Activated CD8-positive, alpha-beta memory T cell treated with anti-CD3 and anti-CD28 coated beads, Interleukin-2, amount 50 U/mL, for 4 hours (primary cell): ENCODE measurements at places on chromosomes 2 and 18.

- DNase-seq, result no peak
These were observed 83.7 kb downstream of the BCL11A start for GRCh38 chr2:60469536-60470317.

DNA sequence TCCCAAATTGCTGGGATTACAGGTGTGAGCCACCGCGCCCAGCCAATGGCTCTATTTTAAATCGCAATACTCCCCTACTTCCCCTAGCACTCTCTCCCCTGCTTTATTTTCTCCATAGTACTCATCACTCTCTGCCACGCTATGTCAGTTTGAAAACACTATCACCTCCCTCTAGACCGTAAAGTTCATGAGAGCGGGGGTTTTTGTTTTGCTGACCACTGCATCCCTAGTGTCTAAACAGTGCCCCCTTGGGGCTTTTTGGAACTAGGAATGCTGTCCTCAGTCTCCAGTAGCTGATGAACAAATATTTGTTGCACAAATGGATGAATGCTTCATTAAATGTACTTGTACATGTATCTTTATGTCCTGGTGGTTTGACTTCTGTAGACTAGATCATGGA is 44.1 kb downstream of the ATOH8 start:
- no peak for DNase-seq

DNA sequence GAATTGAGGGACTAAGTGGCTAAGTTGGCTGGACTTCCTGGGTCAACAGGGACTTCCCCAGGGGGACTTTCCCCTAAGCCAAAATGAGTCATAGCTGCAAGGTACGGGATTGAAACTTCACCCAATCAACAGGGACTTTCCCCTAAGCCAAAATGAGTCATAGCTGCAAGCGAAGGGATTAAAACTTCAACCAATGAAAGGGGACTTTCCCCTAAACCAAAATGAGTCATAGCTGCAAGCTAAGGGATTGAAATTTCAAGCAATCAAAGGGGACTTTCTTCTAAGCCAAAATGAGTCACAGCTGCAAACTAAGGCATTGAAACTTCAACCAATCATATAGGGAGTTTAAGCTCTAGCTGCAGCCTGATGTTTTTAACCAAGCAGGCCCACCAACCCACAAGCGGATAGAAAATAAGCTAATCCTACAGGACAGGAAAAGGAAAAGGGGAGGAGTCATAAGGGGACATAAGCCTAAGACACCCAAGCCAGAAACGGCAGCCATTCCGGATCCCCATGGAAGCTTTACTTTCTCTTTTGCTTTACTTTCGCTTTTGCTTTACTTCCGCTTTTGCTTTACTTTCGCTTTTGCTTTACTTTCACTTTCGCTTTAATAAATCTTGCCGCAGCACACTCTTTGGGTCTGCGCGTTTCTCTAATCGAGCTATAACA is 1375.4 kb upstream of the CELF4 start:
- DNase-seq, result peak; percentile 31

GRCh38 chr2:168935810-168936581 is 34.9 kb downstream of the G6PC2 start:
- no peak for DNase-seq

DNA sequence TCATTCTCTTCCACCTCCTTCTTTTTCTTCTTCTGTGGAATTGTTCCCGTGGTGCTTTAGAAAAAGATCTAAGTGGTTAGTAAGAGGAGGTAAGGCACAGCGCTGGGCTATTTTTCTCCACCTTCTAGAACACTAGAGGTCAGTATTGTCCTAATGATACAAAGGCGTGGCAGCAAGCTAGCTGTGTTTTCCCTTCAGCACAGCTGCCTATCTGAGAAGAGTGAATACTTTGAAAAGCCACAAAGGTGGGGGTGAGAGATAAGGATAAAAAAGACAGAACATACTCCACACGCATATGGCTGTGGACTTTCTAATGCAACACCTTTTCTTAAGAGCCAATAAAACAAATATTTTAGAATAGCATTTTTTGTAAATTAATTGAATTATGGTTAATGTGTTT is 2.1 kb downstream of the CNTNAP5 start:
- no peak for DNase-seq

DNA sequence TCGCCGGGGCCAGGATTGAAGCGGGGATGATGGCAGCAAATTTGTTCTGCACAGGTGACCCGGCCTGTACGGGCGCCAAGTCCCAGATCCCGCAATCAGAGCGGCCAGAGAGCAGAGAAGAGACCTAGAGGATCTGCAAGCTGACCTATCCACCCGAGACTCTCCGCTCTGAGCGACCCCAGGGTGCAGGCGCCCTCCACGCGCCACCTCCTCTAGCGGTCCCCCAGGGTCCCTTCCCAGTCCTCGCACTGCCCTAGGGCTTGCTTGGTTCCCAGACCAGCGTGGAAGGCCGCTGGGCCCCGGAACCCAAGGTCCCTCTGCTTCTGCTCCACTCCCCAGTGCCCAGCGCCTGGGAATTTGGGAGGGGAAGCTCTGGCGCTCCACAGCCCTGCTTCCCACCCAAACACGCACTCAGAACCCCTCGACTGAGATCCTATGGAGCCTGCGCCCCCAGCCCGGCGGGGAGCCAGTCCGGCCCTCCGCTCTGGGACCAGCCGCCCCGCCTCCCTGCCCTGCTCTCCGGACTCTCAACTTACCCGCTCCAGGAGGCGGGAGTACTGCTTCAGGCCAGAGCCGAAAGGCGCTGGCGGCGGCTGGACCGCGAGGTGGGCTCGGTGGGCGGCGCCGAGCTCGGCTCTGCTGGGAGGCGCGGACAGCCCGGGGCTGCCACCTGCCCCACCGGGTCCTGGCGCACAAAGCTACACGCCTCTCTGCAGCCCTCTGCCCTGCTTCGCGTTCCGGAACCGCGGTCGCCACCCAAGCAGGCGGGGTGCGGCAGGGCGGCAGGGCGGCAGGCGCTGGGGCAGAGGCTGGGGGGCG is 3.0 kb upstream of the SIX3 start:
- no peak for DNase-seq

GRCh38 chr2:176002688-176003210 is 682 bp upstream of the LNPK start:
- peak; percentile 15 for DNase-seq

DNA sequence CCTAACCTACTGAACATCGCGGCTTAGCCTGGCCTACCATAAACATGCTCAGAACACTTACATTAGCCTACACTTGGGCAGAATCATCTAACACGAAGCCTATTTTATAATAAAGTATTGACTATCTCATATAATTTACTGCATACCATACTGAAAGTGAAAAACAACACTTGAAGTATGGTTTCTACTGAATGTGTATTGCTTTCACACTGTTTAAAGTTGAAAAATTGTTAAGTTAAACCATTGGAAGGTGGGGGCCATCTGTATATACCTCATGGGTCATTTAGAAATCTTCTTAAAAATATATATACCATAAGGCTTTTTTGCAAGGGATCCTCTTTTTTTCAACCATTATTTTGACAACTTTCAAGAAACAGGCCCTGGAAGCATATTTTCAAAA is 16.5 kb downstream of the RNF149 start:
- no peak for DNase-seq

DNA sequence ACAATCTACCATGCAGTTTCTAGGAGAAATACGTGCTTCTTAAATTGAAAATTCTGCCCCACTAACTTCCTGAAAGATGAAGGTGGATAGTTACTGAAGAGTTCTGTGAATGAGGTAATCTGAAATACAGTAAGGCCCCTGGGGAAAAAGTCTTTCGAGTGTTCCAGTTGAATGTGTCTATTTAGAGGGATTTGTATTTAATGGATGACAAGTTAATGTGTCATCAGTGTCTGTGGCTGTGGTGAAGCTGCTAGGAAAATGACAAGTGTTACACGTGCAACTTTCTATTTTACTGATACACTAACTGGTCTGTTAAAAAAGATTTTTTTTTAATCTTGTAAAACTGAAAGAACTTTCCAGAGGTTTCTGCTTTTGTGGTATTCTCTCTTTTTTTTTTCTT is 384.6 kb downstream of the STK39 start:
- no peak for DNase-seq

GRCh38 chr2:45046786-45047185 is 37.5 kb upstream of the SIX2 start:
- no peak for DNase-seq

- DNase-seq, result peak; percentile 14
These were observed 10.1 kb upstream of the NEU4 start for GRCh38 chr2:241798631-241799521.

GRCh38 chr2:187942876-187943275 is 348.8 kb upstream of the GULP1 start:
- no peak for DNase-seq

DNA sequence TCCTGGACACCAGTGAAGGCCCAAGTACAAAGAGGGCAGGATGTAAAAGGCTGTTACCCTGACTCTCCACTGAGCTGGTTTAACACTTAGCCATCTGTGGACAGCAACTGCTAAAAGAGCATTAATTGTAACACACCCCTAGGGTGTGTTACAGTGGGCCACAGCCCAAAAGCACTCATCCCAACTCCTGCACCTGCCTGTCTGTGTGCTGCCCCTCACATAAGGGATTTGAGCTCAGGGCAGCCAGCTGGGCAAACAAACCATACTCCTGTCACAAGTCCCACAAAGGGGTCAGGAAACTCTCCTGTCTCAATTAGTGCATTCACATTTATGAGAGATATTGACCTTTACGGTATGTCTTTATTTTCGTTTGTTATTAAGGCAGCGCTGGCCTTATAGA is 833.1 kb upstream of the NXPH2 start:
- no peak for DNase-seq

GRCh38 chr2:98926601-98927000 is 9.4 kb downstream of the CRACDL start:
- no peak for DNase-seq

- DNase-seq, result no peak
These were observed 74.3 kb downstream of the ICOS start for GRCh38 chr2:204010628-204011560.

DNA sequence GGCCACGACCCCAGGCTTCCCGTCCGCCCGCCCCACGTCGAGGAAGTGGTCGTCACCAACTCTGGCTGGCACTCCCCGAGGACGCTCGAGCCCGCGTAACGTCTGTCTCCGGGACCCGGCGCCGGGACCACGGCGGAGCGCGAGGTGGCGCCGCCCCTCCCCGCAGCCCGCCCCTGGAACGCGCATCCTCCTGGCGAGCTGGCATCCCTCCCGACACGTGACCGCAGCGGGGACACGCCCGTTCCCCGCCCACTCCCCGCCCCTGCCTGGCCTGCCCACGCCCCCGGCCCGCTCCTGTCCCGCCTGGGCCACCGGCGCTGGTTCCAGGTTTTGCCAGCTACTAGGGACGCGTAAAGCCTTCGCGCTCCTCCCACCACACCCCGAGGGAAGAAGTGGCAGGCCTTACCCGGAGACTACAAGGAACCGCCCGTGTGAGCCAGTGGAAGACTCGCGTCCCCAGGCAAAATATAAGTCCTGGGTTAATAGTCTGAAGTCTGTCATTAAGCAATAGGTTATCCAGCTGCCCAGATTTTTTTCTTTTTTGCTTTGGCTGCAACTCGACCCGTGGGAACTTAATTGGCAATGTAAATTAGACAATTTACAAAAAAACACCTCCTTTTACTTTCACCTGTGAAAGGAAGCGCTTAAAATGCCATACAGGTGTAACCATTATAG is at the start of gene OSBPL1A:
Gene OSBPL1A (minus strand): TSS at position 131 of the 675 bp plus-strand sequence. CDS start 20,291 bp downstream, outside the sequence.
- DNase-seq, result peak; percentile 80

GRCh38 chr18:76822506-76823160 is at the start of gene ZNF236:
ZNF236 (plus strand) TSS chr18:76822557; CDS start chr18:76822608, 51 bp downstream.
- peak; percentile 74 for DNase-seq

- no peak for DNase-seq
These were observed 166.2 kb upstream of the MAP3K20 start for GRCh38 chr2:172909454-172909853.

DNA sequence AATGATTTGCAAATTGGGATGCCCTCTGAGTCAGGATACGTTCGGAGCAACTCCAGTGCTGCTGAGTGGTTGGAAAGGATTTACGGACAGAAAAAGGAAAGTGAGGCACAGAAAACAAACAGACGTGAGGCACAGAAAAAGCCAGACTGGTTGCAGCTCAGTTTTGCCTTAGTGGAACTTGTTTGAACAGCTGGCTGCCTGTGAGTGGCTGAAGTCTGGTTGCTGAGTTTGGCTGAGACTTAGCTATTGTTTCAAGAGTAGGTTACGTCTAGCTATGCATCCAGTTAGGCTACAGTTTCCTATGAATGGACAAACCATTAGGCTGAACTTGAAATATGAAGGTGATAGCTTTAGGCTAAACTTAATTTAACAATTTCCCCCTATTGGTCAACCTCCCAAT is 256.6 kb downstream of the VAPA start:
- DNase-seq, result no peak

DNA sequence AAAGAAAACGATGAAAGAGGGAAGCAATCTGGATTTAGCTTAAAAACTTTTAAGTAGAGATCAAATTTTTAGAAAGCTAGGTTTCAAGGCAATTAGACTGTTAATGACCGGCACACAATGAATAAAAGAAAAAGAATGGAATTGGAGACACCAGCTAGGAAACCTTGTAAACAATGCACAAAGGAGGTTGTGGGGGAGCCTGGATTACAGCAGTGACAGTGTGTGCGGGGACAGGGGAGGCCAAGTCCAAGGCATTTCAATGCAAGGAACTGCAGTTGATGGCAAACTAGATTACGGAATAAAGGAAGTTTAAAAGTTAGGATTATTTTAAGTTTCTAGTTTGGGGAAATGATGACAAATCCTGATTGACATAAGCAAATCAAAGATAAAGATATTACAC is 74.5 kb downstream of the DTNB start:
- DNase-seq, result no peak

DNA sequence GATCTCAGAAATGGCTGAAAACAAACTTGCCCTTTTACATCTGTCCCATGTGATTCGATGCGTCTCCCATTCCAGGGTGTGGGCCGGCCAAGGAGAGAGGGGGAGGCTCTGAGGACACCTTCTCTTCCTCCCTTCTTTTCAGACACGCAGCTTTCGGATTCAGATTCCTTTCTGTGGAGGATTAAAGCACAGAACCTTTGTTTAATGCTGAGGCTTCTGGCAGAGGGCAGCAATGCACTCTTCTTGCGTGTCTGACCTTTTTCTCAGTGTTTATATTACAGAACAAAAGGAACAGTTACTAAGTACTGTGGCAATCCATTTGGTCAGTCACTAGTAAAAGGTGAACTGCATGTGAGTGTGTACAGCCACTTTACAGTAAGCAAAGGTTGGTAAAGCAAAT is 268.9 kb upstream of the CCDC68 start:
- DNase-seq, result no peak

- no peak for DNase-seq
These were observed 140.5 kb downstream of the ZFP36L2 start for GRCh38 chr2:43085929-43086328.

- DNase-seq, result no peak
These were observed 93.6 kb downstream of the SATB2 start for GRCh38 chr2:199364153-199364552.

DNA sequence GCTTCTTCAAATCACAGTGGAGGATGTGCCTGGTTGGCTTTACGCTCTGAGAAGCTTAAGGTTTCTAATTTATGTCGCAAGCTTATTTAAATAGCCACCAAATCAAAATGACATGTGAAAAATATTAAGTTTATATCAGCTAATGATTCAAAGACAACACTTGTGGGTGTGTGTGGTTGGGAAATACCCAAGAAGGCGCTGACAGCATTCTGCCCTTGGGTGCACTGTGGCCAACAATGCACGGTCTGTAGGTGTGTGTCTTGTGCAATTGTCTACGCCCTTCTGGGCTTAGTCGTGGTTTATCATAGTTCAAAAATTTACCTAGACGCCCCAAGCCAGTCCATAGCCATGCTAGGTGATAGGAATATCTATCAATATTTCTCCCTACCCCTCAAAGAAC is 60.9 kb downstream of the KCTD1 start:
- no peak for DNase-seq
